ENCODE measurements at places on chromosomes 1 and 21.
A peak's percentile ranks its signal among the peaks of the same experiment; 100 is the strongest.

GRCh38 chr1:2097386-2098300, 47.4 kb downstream of the PRKCZ start:
- DNase-seq: peak; percentile 83

DNA sequence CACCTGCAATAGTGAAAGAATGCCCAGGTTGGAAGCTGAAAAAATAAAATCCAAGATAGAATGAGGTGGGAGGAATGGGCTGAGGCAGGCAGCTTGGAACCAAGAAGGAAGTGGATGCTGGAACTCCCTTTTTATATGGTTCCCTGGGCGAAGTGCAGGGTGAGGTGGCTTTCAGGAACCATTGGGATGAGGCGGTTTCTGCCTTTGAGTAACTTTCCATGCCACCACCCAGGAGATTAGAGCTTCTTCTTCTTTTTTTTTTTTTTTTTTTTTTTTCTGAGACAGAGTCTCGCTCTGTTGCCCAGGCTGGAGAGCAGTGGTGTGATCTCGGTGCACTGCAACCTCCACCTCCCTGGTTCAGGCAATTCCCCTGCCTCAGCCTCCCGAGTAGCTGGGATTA, 17.8 kb upstream of the MRPS6 start:
- peak; percentile 92 for DNase-seq

GRCh38 chr1:87296206-87296605, 32.5 kb upstream of the LMO4 start:
- DNase-seq: no peak

DNA sequence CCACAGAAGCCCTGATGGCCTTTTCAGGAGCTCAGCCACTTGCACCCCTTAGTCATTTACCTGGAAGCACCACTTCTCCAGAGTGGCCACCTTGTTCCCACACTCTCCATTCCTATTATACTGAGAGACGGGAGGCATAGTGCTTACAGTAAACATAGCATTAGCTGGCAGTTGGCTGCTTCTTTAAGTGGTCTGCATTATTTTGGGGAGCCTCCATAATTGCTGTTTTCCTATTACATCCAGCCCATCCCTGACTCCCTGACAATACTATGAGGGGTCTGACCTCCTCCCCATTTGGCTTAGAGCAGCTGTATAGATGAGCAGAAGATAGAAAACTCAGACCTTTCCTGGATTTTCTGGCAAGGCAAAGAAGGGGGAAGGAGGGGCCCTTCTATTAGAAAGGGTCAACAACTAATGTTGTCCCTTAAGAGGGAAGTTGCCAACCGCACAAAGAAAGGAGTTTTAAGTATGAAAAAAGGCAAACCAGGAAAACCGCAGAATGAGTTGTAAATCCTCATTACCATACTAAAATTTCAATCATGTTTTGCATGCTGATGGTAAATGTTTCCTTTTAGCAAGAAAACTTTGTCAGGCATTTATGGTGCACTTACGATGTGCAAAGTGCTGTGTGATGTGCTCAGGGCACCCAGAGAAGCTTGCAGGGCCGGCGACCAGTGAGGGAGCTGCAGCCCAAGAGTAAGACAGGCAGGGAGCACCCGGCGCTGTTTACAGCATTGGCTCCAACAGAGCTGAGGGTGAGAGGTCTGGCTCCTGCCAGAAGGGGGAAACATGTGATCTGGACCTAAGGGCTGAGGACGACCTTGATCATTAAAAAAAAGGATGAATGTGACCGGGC, 167.3 kb downstream of the ZZZ3 start:
- no peak for DNase-seq

- no peak for DNase-seq
Observed at GRCh38 chr1:200351425-200351824, 58.4 kb downstream of the ZNF281 start.

DNA sequence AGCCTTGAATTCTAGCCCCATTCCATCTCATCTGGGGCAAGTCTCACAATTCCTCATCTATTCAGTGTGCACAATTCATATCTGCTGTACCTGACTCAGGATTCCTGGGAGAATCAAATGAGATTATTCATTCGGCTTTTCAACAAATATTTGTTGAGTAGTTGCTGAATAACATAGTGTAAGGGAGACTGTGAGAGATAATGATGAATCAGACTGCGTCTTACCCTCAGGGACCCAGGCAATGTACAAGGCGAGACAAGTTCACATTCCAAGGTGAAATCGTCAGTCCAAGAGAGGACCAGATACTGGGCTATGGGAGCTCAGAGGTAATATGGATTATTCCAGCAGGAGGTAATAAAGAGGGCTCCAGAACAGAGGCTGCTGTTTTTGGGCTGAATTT, 67.8 kb upstream of the SMYD2 start:
- no peak for DNase-seq

- no peak for DNase-seq
Observed at GRCh38 chr1:217331698-217332097, 299.2 kb downstream of the GPATCH2 start.

GRCh38 chr21:44991538-44992483, 52.0 kb downstream of the SLX9 start:
- no peak for DNase-seq

GRCh38 chr1:51525295-51525694, 6.2 kb upstream of the EPS15 start:
- DNase-seq: no peak

DNA sequence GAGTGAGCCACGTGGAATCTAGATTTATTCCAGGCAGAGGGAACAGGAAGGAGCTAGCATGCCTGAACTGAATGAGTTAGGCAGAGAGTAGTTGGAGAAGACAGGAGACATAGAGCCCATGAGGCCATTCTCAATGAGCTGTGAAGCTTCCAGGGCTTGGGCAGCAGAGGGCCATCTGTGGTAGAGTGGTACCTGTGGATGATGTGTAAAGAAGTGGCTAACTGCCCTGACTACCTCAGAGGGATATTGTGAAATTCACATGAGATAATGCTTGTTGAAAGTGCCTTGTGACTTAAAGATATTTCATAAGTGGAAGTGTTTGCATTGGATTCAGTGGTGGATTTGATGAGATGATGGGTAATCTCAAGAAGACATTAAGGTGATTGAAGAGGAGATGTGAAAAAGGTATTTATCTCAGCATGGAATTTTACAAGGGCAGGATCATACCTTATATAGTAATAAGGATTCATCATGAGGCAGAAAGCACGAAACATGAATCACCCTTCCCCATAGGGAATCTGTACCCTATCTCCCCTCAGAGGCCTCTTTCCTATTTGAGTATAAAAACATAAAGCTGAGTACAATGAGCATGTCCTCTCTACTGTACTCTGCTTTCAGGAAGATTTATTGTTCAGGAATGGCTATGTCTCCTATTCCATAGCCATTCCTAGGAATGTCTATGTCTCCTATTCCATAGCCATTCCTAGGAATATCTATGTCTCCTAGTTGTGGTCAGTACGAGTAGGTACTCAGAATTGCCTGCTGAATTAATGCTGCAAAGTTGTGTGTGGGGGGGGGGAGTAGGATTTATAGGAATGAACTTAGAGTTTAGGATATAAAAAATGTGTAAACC, 146.8 kb downstream of the PAPPA2 start:
- no peak for DNase-seq

DNA sequence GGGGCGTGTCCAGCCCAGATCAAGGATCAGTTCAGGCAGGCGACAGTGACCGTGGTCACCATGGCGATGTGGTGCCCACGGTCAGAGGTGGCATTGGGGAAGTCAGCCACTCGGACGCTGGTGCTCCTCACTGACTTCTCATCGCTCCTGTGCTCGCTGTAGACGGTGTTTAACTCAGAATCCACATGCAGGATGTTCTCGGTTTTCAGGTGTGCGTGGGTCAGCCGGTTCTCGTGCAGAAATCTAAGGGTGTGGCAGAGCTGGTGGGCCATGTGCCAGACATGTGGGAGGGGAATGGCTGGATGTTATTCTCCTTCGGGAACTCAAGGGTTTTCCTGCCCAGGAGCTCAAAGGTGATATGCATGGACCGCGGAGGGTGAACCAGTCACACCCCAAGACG, 11.7 kb downstream of the OR2AJ1 start:
- no peak for DNase-seq

GRCh38 chr1:81578867-81579266, 221.9 kb upstream of the ADGRL2 start:
- no peak for DNase-seq
